ENCODE measurements at places on chromosomes 12 and 14.

DNA sequence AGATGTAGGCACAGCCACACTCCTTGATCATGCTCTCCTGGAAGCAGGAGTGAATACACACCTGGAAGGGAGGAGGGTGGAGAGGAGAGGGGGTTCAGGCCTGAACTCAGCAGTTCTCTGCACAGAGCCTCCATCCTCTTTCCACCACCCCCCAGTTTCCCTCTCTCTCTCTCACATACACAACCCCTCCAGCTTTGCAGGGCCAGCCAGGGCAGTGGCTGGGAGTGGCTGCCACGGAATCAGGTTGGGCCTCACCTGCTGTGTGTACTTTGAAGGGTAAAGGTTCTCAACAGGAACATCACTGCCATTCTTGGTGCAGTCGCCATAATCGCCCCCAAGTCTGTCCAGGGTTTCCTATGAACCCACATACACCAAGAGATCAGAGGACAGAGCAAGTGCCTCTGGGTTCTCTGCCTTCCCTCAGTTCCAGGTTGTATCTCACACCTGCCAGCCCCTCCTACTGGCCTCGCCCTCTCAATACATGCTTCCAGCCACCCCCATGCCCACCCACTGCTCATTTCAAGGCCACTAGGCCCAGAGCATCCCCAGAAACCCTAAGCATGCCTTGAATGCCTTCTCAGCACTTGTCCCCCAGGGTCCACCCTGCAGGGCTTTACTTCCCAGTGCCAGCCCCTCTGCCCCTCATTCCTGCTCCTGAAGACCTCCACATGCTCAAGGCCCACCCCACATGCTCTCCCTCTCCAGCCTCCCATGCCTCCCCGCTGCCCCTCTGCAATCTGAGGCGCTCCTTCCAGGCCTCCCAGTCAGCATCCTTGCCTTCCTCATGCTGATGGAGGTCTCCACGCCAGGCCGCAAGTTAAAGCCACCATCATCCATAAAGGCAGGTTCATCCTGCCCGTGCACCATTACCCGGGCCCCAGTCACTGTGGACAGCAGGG lies 12.9 kb upstream of the TNFRSF1A start:
- no peak for DNase-seq

- DNase-seq, result no peak
These were observed 248.7 kb upstream of the PELI2 start for GRCh38 chr14:55869397-55870049.

DNA sequence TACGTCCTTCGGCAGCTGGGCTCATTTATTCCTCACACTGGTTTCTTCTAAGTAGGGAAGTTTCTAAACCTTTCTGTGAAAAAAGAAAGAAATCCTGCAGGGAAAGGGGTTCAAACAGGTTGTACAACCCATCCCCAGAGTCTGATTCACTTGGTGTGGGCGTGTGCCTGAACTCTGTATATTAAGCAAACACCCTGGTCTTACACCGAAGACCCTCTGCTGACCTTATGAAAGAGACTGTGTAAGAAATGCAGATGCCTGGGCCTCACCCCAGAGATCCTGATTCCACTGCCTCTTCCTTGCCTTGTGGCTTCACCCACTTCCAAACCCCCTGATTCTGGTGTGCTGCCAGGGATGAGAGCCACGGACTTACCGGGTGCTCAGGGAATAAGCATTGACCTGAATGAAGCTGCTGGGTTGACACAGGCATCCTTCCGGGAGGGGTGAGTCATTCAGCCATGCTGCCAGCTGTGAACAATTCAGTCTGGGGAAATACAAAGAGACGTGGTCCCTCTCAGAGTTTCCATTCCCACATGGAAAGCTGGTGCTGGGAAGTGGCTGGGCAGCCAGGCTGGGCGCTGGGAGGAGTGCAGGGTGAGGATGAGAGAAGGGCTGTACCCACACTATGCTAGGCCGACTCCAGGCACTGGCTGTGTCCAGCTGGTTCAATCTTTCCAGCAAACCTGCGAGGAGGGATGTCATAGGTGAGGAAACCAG lies 26.5 kb upstream of the ACTN1 start:
- DNase-seq, result peak; percentile 67

DNA sequence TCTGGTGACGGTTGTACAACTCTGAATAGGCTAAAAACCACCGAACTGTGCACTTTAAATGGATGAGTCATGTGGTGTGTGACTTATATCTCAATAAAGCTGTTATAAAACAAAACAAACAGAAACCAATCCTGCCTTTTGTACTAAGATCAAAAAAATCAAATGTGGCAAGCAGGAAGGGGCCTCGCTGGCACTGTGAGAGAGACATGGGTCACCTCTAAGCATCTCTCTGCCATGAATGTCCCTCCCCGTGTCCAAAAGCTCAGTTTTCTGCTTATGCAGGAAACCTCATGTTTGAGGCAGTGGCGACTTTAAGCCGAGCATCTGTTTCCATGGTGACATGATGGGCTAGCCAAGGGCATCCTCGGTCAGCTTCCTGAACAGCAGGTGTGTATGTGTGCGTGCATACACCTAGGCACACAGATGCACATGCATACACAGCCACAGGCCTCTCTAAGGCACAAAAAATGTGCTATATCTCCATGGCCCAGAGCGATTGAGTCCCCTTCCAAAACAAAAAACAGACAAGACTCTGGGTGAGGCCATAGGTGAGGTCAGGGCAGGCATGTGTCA lies 44.4 kb downstream of the ARL6IP4 start:
- DNase-seq, result no peak

DNA sequence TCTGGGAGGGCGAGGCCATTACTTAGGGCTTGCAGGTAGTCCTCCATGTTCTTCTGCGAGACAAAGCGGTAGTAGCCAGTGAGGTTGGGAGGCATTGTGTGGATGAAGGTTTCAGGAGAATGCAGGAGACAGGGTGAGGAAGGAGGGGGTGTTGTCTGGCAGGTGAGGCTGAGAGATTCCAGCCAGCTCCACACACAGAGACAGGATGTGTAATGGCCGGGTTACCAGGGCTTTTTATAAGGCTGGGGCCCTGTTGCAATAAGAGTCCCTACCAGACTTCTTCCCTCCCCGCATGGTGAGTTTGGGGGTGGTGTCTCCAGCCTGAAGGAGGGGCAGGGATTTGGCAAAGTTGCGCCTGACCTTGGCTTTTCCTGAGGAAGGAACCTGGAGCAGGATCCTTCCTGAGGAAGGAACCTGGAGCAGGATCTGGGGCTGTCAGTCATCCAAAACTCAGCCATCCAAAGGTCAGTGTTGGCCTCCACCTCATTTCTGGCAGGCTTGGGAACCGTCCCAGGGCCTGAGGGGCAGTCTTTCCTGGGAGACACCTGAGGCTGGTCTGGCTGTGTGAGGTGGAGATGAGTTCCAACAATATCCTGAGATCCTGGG lies at the start of gene RBP5:
Gene RBP5 (minus strand): TSS at position 209 of the 606 bp plus-strand sequence. CDS start 114 bp downstream, at position 95.
- DNase-seq, result no peak

DNA sequence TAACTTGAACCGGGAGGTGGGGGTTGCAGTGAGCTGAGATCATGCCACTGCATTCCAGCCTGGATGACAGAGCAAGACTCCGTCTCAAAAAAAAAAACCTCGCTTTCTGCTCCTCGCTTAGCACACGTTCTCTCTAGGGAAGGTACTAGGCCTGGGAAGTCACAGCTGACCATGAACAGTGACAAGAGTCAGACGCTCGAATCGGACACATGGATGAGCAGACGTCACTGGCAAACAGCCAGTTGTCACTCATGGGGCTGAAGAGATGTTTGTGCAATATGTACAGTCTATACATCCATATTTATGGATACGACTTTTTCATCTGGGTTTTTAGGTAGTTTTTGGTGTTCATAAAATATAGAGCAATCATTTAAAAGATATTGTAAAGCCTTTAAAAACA lies 19.4 kb downstream of the TCHP start:
- DNase-seq, result no peak

DNA sequence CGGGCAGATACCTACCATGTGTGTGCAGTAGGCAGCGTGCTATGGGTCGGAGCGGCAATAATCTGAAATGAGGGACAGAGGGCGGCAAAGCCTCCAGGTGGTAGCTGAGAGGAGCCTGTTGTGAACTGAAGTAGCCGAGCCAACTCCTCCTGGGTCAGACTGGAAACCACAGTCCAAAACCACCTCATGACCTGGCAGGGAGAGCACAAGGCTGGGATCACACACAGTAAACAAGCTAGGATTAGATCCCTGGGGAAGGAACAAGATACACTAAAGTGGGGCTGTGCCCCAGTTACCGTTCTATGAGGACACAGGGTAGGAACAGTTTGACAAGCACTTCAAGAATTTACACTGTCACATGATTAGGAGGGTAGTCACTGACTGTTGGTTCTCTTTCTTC lies 49.0 kb downstream of the AREL1 start:
- no peak for DNase-seq

GRCh38 chr12:128644664-128645296 lies 179.0 kb downstream of the SLC15A4 start:
- DNase-seq, result no peak

GRCh38 chr14:20624495-20625070 lies 16.9 kb downstream of the OR6S1 start:
- peak; percentile 72 for DNase-seq

- DNase-seq, result no peak
These were observed 55.1 kb downstream of the TTLL5 start for GRCh38 chr14:75715926-75716780.

DNA sequence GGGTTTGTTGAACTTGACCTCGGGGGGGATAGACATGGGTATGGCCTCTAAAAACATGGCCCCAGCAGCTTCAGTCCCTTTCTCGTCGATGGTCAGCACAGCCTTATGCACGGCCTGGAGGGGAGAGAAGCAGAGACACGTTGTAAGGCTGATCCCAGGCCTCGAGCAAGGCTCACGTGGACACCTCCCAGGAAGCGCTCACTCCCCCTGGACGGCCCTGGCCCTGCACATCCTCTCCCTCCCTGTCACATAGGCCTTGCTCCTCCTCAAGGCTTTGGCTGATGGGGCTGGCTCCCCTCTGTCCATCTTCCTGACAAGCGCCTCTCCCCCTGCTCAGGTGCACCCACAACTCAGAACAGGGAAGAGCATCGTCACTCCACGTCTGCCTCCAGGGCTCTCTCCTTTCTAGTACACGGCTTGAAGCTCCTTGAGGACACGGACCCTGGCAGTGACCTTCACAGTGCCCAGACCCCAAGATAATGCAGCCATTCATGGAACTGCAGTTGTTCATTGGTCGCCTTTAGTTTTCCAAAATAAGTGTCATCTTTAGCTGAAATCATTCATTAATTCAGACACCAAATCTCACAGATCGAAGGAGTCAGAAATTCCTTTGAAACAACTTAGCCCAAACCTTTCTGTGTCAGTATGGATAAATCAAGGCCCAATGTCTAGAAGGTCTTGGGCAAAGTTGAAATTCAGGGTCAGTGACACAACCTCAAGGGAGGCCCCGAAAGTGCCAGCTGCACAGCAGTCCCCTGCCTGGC lies 9.7 kb downstream of the SERPINA1 start:
- no peak for DNase-seq

GRCh38 chr12:26361964-26362363 lies 166.6 kb downstream of the SSPN start:
- DNase-seq, result no peak

- DNase-seq, result no peak
These were observed 15.0 kb upstream of the MANSC4 start for GRCh38 chr12:27794818-27795584.

DNA sequence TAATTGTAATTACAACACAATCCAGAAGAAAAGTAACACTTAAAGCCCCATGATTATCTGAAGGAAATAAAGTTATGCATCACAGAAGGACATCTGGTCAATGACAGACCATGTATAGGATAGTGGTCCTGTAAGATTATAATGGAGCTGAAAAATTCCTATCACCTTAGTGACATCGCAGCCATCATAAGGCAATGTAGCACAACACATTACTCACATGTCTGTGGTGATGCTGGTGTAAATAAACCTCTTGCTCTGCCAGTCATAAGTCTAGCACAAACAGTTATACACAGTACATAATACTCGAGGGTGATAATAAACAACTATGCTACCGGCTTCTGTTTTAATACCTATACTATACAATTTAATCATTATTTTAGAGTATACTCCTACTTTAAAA lies 11.2 kb downstream of the ATG2B start:
- DNase-seq, result no peak

DNA sequence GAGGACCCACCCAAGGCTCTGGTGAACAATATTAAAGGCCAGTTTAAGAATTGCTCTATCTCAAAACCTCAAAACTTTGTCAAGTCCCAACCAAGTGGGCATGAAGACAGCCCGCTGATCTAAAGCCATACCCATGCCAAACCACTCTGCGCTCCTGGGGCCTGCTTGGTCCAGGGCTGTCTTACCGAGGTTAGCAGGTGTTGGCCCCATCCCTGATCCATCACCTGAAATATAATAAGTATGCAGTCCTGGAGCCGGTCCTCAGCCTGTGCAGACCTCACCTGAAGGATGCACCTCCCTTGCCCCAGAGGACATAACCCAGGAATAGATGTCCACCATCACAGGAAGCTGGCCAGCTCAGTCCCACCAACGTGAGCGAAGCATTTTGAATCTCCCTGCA lies 198.3 kb upstream of the FKBP4 start:
- no peak for DNase-seq

DNA sequence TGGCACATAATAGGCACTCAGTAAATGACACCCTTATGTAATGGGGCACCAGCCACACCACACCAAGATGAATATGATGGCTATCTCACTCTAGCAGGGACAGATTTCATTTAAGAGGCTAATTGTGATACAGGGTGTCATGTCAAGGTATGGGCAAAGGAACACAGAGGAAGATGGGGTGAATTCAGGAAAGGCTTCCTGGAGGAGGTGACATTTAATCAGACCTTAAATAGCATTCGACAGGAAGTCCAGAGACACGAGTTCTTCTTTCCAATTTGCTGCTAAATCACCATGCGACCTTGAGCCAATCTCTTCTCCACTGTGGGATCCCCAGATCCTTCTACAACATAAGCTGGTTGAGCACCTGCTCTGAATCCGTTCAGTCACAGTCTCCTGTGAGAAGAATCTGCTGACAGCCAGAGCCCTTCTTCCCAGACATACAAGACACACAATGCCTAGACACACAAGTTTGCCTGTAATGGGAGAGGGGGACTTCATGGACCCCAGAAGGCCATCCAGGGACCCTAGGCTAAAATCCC lies 1.5 kb upstream of the DTX1 start:
- no peak for DNase-seq

- no peak for DNase-seq
These were observed 60.0 kb downstream of the HRK start for GRCh38 chr12:116821291-116821690.

DNA sequence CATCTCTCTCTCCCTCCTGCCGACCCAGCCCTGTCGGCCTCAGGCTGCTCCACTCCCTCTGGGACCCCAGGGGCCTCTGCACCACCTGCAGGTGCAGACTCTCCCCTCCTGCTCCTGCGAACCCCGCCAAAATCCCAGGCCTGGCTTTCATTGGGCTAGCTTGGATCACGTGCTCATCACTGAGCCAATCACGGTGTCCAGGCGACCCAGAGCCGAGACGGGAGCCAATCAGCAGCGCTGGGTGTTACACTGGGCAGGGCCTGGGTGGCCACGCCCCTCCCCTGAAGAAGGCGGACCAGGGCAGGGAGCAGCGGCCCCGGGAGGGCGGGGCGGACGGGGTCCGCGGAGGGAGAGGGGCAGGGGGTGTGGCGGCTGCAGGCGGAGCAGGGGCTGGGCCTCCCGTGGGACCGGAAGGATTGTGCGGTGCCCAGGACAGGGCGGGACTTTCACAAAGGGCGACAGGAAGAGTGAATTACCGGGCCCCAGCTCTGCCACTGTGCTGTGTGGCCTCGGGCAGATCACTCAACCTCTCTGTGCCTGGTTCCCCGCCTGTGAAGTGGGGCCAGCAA lies 66.6 kb upstream of the FBRSL1 start:
- no peak for DNase-seq
